ENCODE measurements at places on chromosomes 1 and 21. TPM values are rescaled to one million over a fixed set of nuclear protein-coding genes. Genes with fewer than 3 reads are reported as not detected.
A peak's percentile ranks its signal among the peaks of the same experiment; 100 is the strongest.

GRCh38 chr1:155184835-155185782, 11.5 kb downstream of the TRIM46 start:
- H3K4me3 ChIP-seq: no peak overlapping the region
- peaks cover 6% of the 10 kb centered on the region for H3K36me3 ChIP-seq
- no peak for DNase-seq
- no peaks in the 10 kb centered on the region for H3K27me3 ChIP-seq
- H3K4me1 ChIP-seq: no peaks in the 10 kb centered on the region
- no peak overlapping the region for H3K27ac ChIP-seq

DNA sequence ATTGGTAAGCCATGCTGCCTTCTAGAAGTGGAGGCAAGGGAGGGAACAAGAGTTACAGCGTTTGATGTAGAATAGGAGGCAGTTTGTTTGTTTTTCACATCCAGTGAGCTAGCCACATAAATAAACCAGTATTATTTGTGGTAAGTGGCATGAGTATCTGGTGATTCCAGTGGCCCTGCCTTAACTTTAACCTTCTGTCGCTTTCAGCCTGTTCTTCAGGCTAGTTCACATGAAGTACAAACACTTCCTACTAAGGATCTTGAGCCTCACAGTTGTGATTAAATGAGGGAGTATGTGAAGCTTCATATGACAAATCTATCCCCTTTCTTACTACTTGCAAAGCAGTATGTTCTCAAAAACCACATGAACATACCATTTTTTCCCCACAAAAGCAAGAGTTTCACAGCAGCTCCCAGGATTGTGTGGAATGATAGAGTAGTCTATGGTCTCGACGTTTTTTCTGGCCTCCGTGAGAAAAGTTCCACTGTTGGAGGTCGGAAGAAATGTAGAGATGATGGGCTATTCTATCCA, 59.5 kb downstream of the PHACTR4 start:
- no peaks in the 10 kb centered on the region for H3K36me3 ChIP-seq
- H3K27me3 ChIP-seq: no peaks in the 10 kb centered on the region
- H3K27ac ChIP-seq: no peak overlapping the region
- no peak overlapping the region for H3K4me3 ChIP-seq

DNA sequence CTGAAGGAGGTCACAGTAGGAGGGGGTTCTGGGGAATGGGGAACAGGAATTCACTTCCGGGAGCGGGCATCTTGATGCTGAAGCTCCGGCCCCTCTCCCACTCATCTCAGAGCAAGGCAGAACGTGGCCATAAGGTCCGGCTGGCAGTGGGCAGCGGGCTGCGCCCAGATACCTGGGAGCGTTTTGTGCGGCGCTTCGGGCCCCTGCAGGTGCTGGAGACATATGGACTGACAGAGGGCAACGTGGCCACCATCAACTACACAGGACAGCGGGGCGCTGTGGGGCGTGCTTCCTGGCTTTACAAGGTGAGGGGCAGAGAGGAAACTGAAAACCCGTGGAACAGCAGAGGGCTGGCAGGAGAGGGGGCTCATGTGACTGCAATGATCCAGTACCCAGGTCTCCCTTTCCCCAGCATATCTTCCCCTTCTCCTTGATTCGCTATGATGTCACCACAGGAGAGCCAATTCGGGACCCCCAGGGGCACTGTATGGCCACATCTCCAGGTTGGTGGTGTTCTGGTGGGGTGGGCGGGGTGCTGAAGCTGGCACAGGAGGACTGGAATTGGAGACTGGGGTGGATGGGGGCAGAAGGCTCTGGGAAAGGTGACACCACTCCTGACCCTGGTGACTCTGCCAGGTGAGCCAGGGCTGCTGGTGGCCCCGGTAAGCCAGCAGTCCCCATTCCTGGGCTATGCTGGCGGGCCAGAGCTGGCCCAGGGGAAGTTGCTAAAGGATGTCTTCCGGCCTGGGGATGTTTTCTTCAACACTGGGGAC, 3.0 kb downstream of the SLC27A3 start:
- no peak overlapping the region for H3K4me3 ChIP-seq
- H3K36me3 ChIP-seq: peaks cover 2% of the 10 kb centered on the region
- no peak for DNase-seq
- peaks cover 12% of the 10 kb centered on the region for H3K4me1 ChIP-seq

- no peak for DNase-seq
- no peak overlapping the region for H3K4me3 ChIP-seq
- peaks cover 4% of the 10 kb centered on the region for H3K4me1 ChIP-seq
- peaks cover 3% of the 10 kb centered on the region for H3K36me3 ChIP-seq
- H3K27ac ChIP-seq: no peak overlapping the region
- H3K27me3 ChIP-seq: no peaks in the 10 kb centered on the region
Measured at GRCh38 chr1:53678507-53678906, 60.5 kb downstream of the GLIS1 start.

- H3K4me1 ChIP-seq: peaks cover 8% of the 10 kb centered on the region
- H3K27ac ChIP-seq: no peak overlapping the region
- H3K4me3 ChIP-seq: no peak overlapping the region
- no peaks in the 10 kb centered on the region for H3K27me3 ChIP-seq
Measured at GRCh38 chr1:94156096-94156625, 35.2 kb upstream of the ABCA4 start.

GRCh38 chr1:234562334-234562733, 47.6 kb downstream of the IRF2BP2 start:
- no peaks in the 10 kb centered on the region for H3K27me3 ChIP-seq
- H3K4me1 ChIP-seq: peaks cover 21% of the 10 kb centered on the region
- H3K27ac ChIP-seq: no peak overlapping the region
- H3K4me3 ChIP-seq: no peak overlapping the region
- H3K36me3 ChIP-seq: no peaks in the 10 kb centered on the region
- DNase-seq: no peak

GRCh38 chr1:206890125-206891060, 6.8 kb upstream of the IL24 start:
- H3K4me1 ChIP-seq: peaks cover 5% of the 10 kb centered on the region
- peaks cover 1% of the 10 kb centered on the region for H3K27me3 ChIP-seq
- no peaks in the 10 kb centered on the region for H3K36me3 ChIP-seq
- no peak overlapping the region for H3K4me3 ChIP-seq

DNA sequence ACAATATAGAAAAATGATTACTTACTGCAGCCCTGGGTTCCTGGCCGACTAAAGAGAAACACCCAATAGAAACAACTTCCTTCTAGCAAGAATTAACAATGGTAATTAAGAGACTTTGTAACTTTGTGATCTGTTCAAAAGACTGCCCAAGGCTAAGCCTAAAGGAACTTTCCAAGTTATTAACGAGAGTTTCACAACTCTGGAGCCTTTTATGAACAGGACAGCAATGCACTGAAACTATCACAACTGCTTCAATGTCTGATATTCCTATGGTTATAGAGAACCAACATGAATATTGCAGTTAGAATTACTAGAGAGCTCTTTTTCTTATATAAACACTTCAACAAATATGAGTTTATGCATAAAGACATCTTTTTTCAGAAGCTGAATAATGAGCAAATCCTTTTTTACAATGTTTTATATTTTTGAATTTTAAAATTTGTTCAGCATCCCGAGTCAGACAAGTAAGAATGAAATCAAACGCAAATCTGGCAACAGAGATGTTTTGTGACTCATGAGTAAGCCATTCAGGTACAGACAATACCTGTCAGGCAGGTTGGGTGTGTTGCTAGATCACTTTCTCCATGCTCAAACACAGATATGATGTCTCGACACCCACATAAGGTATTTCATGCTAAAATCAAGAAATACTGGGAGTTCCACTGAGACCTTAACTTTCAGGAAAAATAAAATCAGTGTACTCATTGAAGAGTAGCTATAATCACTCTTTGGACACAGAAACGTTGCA, 22.2 kb upstream of the KCNJ15 start:
- H3K4me3 ChIP-seq: no peak overlapping the region
- H3K36me3 ChIP-seq: no peaks in the 10 kb centered on the region
- no peak overlapping the region for H3K27ac ChIP-seq
- H3K4me1 ChIP-seq: no peaks in the 10 kb centered on the region
- H3K27me3 ChIP-seq: no peaks in the 10 kb centered on the region
- no peak for DNase-seq

DNA sequence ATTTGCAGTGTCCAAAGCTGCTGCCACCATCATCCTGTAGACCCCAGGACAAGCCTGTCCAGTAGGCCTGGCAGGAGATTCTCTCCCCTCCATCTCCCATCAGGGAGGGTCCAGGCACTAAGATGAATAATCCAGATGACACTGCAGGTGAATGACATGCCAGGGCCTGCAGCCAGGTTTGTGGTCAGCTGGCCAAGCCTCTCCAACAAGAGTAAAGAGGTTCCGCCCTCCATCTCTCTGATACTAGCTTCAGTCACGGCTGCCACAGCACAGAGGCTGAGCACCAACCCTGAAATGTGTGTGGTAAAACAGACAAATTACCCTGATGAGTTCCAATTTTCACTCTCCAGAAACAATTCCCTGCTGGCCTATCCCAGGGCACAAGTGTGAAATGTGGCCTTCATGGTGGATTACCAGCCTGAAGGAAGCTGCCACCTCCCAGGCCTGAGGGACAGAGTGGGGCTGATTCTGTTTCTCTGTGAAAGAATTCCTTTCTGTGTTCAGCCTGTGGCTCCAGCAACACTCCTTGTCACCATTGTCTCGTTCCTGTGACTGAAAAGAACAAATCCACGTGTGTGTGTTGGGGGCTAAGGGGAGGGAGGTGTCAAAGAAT, 19.9 kb upstream of the LHX4 start:
- no peaks in the 10 kb centered on the region for H3K4me1 ChIP-seq
- H3K27ac ChIP-seq: no peak overlapping the region
- no peaks in the 10 kb centered on the region for H3K36me3 ChIP-seq

Gene NUF2
- 2.4 TPM for total RNA-seq

GRCh38 chr1:244092293-244092963, 41.3 kb downstream of the ZBTB18 start:
- no peak overlapping the region for H3K4me3 ChIP-seq
- peaks cover 13% of the 10 kb centered on the region for H3K4me1 ChIP-seq
- no peaks in the 10 kb centered on the region for H3K36me3 ChIP-seq
- H3K27ac ChIP-seq: no peak overlapping the region
- DNase-seq: peak; percentile 85

DNA sequence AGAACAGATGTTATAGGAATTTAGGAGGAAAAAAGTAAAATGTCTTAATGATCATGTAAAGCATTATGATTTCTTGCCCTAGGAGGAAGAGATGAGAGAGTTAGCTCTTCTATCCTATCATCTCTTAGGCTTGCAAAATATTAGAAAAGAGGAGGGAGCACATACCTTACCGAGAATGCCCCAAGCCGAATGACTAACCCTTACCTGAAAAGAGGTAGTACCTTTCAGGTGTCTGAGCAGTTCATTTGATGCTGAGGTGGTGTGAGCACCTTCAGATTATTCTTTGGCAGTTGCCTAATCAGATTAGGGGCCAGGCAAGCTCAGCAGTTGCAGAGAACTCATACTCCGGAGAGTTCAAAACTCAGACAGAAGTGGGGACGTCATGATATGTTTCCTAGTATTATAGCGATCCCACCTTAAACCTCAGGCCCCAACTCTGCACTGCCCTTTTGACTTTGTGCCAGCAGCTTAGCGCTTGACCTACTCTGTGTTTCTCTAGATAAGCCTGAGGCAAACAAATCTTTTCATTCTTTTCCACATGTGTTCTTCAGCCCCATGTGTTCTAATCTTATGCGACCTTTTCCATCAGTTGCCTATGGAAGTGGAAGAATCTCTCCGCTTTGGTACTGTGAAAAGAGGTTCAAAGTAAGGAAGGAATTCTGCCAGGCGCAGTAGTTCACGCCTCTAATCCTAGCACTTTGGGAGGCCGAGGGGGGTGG, 52.5 kb downstream of the ATP2B4 start:
- H3K27me3 ChIP-seq: no peaks in the 10 kb centered on the region
- peaks cover 8% of the 10 kb centered on the region for H3K4me1 ChIP-seq
- DNase-seq: no peak
- H3K27ac ChIP-seq: no peak overlapping the region
- H3K36me3 ChIP-seq: peaks cover 9% of the 10 kb centered on the region

DNA sequence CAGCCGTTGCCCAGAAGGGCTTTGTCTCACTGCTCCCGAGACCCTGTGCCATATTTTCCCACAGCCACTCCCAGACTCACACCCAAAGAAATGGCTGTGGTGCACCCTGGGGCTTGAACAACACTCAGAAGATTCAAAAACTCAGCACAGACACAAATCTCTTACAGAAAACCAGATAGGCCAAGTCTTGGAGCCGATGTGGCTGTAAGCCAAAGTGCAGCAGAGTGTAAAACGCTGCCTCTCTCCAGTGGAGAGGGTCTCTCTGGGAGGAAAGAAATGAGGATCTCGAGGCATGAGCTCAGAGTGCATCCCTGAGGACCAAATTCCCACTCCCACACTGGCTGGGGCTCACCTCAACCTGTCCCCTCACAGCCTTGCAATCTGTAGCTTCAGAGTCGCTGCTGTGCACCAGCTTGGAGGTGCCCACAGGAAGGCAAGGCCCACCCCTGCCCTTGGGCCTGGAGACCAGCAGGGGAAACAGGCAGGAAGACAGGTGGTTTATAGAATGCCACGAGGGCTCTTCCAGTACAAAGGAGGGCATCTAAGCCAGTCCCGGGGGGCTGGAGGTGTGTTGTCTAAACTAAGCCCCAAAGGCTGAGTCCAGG, 171.3 kb upstream of the AJAP1 start:
- no peaks in the 10 kb centered on the region for H3K36me3 ChIP-seq
- H3K4me3 ChIP-seq: no peak overlapping the region
- H3K27me3 ChIP-seq: no peaks in the 10 kb centered on the region
- no peak for DNase-seq
- no peaks in the 10 kb centered on the region for H3K4me1 ChIP-seq

Gene FCRL4
- 0.48 TPM for total RNA-seq

DNA sequence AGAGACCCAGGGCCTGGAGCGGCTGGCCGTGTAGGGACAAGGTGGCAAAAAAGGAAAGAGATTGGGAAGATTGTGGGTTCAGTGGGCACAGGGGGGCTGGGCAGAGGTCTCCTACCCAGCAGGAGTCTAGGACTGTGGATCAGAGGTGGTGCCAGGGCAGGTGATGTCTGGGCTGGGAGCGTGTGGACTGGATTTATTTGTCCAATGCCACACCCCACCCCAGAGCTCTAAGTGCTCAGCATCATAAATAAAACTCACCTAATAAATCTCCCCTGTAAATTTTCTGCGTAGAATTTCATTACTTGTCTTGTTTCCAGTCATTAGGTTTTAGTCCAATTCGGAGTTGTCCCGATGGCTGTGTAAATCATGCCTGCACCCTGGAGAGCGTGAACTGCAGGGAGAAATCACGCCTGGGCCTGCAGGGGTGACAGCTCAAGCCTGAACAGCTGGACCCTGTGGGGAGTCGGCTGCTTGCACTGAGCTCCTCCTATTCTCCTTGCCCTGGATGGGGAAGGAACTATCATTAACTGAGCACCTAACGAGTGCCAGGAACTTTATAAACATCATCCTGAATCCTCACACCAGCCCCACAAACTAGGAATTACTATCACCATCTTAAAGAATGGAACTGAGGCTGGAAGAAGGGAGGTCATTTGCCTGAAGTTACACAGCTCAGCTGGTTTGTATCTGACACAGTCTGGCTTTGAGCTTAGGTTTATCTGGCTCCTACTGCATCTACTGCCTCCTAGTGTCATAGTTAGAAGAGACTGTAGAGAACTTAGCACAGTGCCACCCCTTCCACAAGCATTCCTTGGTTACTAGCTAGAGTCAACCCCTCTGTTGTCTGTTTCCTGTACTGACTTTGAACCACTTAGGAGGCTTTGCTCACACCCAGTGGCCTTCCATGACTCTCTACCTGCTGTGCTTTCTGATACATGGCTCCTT, 25.0 kb upstream of the POU3F1 start:
- no peaks in the 10 kb centered on the region for H3K36me3 ChIP-seq
- H3K27ac ChIP-seq: no peak overlapping the region
- peak; percentile 16 for DNase-seq
- no peak overlapping the region for H3K4me3 ChIP-seq
- peaks cover 9% of the 10 kb centered on the region for H3K27me3 ChIP-seq
- H3K4me1 ChIP-seq: no peaks in the 10 kb centered on the region

Gene HRNR
- not detected for total RNA-seq

- no peak overlapping the region for H3K27ac ChIP-seq
- no peaks in the 10 kb centered on the region for H3K4me1 ChIP-seq
- DNase-seq: no peak
- peaks cover 3% of the 10 kb centered on the region for H3K27me3 ChIP-seq
- no peak overlapping the region for H3K4me3 ChIP-seq
- H3K36me3 ChIP-seq: no peaks in the 10 kb centered on the region
Measured at GRCh38 chr1:41330588-41331545, 30.4 kb upstream of the FOXO6 start.

Measured in astrocyte (in vitro differentiated cells and primary cell).